ENCODE measurements at places on chromosomes 7 and 10.

GRCh38 chr10:54961040-54961439, 160.0 kb upstream of the PCDH15 start:
- no peak for DNase-seq

- no peak for DNase-seq
Observed at GRCh38 chr7:121521711-121522400, 125.7 kb upstream of the FAM3C start.

DNA sequence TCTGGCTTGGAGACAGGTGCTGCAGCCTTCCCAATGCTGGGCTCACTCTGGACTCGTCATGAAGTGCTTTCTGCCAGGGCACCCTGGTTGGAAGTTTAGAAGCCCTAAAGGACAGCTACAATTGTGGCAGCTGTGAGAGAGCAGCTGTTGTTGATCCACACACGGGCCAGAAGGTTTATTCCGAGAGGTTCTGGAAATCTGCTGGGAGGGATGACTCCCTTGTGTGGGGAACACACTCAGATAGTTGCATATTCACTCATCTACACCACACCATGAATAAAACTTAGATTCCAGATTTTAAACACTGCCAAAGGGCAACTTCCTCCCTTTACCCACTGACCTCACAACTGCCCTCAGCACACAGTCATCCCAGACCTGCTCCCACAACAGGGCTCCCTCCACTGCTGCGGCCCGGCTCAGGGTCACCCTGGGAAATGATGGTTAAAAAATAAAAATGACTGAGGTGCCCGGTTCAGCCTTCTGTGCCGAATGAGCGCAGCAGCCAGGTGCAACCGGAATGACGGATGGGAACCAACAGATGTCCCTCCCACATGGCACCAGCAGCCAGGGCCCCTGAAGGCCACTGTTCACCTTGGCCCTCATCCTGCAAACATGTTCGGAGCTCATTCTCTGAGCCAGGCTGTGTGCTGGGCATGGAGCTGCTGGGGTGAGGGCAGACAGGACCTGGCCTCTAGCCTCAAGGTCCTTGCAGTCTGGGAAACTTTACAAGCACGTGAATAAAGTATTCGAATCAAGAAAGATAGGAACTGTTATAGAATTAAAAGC, 40.2 kb downstream of the ASB13 start:
- DNase-seq: no peak

- DNase-seq: peak; percentile 16
Observed at GRCh38 chr10:132158122-132158741, 28.5 kb upstream of the DPYSL4 start.

GRCh38 chr7:135994466-135995205, 17.5 kb upstream of the MTPN start:
- DNase-seq: peak; percentile 47

DNA sequence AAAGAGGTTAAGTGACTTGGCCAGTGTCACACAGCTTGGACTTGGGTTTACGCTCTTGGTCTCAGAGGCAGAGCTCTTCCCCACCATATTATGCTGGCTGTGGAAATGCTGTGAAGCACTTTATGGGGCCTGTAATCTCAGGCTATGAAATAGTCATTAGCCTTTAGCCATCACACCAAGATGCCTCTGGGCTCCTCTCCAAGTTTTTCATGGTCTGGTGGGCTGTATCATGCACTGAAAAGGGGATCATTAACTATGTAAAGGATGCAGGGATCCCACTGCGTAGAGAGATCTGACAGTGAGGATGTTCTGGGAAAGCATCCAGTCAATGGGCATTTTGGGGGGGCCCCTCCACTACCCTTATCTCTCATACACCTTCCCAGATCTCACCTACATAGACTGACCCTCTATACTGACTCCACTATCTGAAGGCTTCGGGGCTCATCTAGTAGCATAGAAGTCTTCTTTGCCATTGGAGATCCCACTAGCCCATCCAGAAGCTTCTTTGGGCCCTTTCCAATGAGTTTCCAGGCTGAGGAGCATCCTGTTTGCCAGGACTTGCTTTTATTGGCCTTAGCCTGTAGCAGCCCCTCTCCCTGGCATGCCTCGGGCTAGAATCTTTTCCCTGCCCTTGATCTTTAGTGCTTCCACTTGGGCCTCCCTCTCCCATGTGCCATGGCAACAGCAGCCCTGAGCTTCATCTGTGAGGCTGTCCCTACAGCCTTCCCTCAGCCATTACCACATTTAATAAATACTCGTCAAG, 19.6 kb downstream of the FRMPD2 start:
- DNase-seq: no peak

- peak; percentile 67 for DNase-seq
Observed at GRCh38 chr7:44867073-44867995, 18.0 kb downstream of the PURB start.

GRCh38 chr10:63375859-63376258, 89.9 kb downstream of the JMJD1C start:
- no peak for DNase-seq

DNA sequence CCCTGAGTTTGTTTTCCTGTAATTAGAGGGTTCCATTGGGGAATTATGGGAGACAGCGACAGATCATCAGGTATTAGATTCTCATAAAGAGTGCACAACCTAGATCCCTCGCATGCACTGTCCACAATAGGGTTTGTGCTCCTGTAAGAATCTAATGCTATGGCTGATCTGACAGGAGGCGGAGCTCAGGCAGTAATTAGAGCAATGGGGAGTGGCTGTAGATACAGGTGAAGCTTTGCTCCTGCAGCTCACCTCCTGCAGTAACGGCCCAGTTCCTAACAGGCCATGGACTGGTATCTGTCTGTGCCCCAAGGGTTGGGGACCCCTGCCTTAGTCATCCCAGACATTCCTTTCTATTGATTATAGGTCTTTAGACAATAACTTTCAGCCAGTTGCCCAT, 894 bp upstream of the ZSCAN21 start:
- DNase-seq: no peak

GRCh38 chr10:2913474-2913873, 153.9 kb upstream of the PFKP start:
- DNase-seq: no peak

- no peak for DNase-seq
Observed at GRCh38 chr10:85490431-85490830, 876.2 kb downstream of the GRID1 start.

DNA sequence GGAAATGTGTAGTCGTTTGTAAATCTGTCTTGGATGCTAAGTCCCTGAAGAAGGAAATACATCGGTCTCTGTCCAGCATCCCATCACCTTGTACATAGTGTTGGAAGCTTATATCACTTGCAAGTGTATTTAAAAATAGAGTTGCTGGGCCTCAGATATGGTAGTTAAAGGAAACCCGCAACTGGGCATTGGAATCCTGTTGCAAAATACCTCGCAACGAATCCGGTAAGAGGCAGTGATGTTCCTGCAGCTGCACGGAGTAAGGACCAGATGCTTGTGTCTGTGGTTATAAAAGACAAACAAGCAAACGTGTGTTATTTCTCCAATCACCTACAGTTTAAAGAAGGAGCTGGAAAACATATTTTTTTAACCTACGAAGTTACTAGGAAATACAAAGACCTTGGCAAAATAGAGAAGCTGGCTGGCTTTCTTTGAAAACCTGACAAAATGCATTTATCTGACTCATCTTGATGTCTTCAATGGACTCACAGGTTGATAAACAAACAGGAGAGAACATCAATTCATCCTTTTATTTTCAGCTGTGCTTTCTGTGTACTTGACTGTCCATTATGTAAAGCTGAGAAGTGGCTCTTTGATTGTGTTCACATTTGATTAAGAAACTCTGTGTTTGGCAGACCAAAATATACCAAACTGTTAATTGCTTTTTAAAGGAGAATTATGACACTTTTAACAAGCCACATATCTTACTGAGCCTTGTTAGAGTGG, 326.4 kb downstream of the SFMBT2 start:
- no peak for DNase-seq

DNA sequence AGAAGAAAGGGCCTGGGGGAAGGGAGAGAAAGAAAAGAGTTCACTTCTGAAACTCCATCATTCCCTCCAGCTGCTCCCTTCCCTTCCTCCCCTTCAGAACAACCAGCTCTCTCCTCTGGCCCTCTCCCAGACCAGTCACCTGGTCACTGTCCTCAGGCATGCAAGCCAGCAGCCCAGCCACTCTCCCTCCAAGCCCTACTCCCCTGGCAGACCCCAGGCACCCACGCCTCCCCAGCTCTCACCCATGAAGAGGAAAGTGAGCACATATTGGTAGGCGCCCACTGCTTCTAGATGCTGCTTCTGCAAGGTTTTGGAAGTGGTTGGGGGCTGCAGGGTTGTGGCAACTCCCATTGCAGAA, 353 bp downstream of the MOGAT3 start:
- DNase-seq: no peak

DNA sequence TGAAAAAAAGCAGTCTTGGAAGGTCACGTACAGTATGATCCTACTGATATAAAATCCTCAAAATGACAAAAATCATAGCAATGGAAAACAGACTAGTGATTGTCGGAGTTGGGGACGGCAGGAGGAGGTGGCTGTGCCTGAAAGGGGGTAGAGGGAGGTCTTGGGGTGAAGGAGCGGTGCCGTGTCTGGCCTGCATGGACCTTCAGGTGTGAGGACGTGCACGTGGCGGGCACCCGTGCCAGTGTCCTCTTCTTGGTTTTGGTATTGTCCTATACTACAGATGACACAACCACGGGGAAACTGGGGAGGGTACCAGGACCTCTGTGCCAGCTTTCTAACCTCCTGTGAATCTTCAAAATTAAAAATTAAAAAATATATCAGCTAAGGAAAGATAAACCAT, 73.0 kb downstream of the COBL start:
- DNase-seq: no peak

GRCh38 chr10:4947635-4948596, 15.3 kb upstream of the AKR1C1 start:
- DNase-seq: no peak

DNA sequence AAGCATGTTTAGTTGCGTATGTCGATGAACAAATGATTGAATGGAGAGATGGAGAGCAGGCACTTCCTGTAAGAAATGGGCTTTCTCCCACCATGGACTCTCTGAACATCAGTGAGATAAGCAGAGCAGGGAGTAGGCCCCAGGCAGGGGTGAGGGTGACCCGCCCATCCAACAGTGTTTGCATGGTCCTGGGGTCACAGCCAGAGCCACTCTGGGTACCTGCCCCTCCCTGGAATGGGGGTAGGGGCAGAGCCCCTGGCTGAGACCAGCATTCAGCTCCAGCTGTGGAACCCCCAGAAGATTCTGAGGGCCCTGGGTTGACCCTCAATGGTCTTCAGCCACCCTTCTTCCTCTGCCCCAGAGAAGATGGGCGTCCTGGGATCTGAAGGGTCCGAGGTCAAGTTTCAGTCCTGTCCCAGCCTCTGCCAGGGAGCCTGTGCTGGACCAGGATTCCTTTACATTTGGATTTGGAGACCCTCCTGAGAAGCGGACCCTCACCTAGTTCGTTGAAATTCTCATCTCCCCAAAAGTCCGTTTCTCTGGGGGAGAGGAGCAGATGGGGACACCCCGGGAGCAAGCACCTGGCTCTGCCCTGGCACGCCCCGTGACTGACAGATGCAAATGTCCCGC, 2.4 kb upstream of the FGF8 start:
- no peak for DNase-seq

DNA sequence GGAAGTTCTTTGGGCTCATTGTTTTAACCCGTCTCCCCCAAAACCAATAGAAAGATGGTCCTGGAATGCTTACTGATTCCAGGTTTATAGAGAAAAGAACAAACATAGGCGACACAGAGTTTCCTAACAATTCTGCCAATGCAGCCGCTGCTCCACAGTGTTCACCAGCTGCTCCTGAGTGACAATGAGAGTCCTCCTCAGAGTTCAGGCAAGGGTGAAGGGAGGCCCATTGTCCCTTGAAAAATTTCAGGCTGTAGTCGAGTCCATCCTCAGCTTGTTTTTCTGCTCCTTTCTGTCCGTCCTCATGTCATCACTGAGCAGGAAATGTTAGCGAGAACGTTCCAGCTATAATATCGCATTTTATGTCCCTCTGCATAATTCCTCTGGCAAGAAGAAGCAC, 537.6 kb downstream of the TCERG1L start:
- DNase-seq: no peak

GRCh38 chr10:128624656-128625530, 498.7 kb upstream of the MKI67 start:
- DNase-seq: no peak

GRCh38 chr10:57338823-57339558, 928.7 kb downstream of the IPMK start:
- peak; percentile 20 for DNase-seq

GRCh38 chr10:126097558-126098225, 201.3 kb downstream of the FANK1 start:
- no peak for DNase-seq

DNA sequence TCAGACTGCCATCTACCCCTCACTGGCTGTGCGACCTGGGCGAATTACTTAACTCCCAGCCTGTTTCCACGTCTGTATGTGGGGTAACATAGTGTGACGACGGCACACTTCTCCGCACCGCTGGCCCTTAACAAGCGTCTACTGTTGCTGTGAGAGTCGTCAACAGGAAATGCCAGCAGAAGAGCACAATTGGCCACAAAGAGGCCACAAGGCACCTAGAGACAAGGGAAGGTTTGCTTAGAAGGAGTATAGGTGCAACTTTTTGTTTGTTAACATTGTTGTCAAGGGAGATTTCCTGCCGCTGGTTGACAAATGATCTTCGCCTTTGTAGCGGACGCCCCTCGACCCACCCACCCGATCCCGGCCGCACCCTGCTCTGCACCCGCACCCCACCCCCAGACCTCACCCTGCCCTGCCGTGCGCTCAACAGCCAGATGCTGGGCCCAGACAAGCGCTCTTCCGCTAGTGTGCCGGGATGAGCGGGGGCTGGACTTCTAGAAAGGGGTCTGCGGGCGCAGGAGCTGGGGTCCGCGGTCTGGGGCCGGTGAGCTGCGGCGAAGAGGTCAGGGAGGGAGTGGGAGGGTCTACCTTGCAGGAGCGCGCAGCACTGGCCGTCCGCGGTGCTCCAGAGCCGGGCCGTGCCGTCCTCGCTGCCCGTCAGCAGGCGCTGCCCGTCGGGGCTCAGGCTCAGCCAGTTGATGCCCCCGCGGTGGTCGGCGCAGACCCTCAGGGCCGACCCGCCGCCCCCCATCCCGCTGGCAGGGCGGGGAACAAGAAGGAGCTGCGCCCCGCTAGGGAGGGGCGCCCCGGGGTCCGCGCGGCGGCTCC, 785 bp downstream of the WDR86 start:
- DNase-seq: peak; percentile 49

DNA sequence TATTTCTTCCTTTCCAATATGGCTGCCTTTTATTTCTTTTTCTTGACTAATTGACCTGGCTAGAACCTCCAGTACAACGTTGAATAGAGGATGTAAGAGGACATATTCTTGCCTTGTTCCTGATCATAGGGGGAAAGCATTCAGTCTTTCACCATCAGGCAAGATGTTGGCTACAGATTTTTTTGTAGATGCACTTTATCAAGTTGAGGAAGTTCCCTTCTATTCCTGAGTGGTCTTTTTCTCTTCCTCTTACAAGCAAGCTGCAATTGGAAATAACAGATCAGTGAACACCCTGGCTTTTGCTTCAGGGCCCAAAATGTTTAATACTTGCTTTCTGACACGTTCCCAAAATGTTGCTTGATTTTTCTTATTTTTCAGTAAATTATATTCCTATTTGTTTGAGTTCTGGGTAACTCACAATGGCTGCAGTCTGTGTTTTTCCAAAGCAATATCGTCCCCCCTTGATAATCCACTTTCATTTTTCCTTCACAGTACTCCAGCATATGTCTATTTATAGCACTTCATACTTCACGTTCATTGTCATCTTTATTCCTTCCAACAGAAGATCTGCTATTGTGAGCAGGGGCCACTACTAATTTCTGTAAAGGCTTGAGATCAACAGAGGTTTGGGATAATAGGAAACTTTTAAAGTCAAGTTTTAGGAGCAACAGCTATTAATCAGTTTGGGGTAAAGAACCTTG, 11.7 kb downstream of the CPEB3 start:
- no peak for DNase-seq

- peak; percentile 77 for DNase-seq
Observed at GRCh38 chr10:22340329-22341189, 4.7 kb upstream of the SPAG6 start.

Measured in RPMI8226 (cell line).